Activated T-helper 1 cell treated with Interleukin-2 at 50 U/mL for 16 hours (primary cell): ENCODE measurements at places on chromosomes 1 and 21.
A peak's percentile ranks its signal among the peaks of the same experiment; 100 is the strongest.

- no peak for DNase-seq
Observed at GRCh38 chr1:234779160-234779538, 169.2 kb upstream of the IRF2BP2 start.

- no peak for DNase-seq
Observed at GRCh38 chr1:114108751-114109255, 44.9 kb downstream of the SYT6 start.

GRCh38 chr1:210641582-210641981, 312.9 kb downstream of the HHAT start:
- DNase-seq, result no peak

DNA sequence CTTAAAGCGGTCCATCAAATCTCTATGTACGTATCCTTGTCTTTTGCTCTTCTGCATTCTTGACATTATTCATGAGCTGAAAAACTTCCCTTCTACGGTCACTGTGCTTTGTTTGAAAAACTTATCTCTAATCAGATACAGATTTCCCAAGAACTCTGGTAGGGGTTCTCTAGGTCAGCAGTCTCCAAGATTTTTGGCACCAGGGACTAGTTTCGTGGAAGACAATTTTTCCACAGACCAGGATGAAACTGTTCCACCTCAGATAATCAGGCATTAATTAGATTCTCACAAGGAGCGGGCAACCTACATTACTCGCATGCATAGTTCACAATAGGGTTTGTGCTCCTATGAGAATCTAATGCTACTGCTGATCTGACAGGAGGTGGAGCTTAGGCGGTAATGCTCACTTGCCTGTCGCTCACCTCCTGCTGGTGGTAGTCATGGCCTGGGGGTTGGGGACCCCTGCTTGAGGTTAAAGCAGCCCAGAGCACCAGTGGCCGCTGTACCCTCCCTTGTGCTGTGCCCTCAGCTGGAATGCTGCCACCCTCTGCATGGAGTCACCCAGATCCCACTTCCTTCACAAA, 30.8 kb downstream of the AK2 start:
- no peak for DNase-seq

GRCh38 chr1:234109840-234110239, 205.4 kb downstream of the SLC35F3 start:
- DNase-seq, result no peak

DNA sequence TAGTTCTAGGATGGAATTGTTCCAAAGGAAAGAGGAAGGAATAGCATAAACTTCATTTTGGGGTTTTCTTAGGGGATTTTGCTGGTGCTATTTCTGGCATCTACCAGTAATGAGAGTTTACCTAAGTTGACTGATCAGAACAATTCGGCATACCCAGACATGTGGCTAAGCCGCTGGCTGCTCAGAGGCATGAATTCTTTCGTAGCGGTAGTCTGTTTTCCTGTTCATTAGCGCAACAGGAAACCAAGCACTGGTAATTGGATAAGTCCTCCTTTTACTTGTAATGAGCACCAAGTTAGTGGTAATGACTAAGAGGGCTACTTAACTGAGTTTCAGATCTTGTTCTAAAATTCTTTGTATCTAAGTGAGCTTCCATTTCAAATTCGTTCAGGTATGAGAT, 38.6 kb downstream of the C21orf91 start:
- peak; percentile 35 for DNase-seq

DNA sequence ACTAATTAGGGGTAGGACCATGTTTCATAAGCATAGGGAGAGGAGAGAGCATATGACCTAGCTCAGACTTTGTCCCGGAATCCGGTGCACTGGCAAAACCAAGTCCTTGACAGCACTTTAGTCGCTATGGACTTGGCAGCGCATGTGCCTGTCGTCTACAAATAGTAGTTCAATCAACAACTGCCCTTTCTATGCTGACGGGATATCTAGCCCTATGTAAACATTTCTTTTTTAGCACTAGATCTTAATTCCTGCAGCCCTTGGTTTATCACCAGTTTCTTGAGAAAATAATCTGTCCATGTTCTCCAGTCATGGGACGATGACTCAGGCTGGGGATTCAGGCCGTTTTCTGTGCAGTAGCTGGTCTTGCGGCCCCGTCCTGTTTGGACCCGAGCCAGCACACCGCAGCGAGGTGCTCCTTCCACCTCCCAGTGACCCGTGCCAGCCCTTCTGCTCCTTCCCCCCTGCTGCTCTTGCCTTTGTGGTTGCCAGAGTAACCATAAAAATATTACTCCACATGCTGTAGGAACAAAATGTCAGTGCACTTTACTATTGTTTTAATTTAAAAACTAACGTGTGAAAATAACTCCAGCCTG, 8.6 kb upstream of the MT1HL1 start:
- no peak for DNase-seq

GRCh38 chr1:26820784-26821269, 5.7 kb upstream of the ZDHHC18 start:
- no peak for DNase-seq

DNA sequence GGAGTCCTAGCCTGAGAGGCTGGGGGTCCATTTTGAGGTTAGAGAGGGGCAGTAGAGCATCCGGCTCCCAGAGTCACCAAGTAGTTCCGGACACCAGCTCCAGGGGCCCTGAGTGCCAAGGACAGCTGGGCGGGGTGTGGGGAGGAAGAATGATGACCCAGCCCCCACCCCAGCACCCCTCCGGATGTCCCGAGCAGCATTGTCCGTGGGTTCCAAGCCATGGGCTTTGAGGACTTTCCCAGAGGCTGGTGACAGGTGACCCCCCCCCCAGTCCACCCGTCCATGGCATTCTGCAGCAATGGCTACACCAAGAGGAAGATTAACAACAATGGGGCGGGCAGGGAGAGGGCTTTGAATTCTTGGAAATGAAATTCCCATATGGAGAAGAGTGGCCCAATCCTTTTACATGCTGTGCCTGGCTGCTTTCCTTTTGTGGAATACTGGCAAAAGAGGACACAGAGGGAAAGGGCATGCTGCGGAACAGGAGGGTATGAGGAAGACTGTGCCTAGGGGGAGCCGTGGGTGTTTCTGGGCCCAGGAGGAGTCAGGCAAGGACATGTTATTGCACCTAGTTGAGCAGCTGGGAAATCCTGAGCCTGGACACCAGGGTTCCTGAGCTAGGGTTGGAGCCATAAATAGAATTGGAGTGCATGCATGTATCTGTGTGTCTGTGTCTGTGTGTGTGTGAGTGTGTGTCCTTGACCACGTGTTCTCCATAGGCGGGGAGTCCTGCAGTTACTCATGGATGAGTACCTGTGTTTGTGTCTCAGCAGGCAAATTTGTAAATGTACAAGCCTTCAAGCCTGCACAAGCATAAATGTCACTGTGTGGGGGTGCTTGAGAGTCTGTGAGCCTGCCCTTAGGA, 956 bp downstream of the ATP1A2 start:
- DNase-seq, result no peak

- no peak for DNase-seq
Observed at GRCh38 chr1:174623324-174624035, 175.7 kb downstream of the GPR52 start.

GRCh38 chr1:234656070-234656895, 46.3 kb upstream of the IRF2BP2 start:
- DNase-seq, result no peak

GRCh38 chr1:27535386-27535785, 45.4 kb upstream of the WASF2 start:
- DNase-seq, result no peak

DNA sequence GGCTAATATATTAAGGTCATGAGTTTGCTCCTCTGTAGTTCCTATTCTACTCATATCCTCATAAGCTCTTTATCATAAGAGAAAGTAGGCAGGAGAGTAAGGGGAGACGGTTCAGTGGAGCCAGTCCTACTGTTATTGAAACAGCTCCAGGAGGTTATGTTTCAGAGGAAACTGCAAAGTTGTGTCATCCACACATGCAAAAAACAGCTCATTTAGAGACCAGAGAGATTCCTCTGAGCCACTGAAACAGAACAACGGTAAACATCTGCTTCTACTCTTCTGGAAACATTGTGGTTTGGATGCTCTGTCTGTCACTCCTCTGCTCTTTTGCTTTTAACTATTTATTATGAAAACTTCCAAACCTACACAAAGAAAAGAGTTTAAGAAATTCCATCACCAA, 66.3 kb upstream of the PPP2R5A start:
- DNase-seq, result no peak

DNA sequence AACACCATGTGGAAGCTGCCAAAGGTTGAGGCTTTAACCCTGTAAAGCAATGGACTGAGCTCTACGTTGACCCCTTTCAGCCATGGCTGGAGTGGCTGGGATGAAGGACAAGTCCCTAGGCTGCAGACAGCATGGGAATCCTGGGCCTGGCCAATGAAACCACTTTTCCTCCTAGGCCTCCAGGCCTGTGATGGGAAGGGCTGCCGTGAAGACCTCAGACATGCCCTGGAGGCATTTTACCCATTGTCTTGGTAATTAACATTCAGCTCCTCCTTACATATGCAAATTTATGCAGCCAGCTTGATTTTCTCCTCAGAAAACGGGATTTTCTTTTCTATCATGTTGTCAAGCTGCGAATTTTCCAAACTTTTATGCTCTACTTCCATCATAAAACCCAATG, 214.5 kb downstream of the RGS7 start:
- DNase-seq, result no peak

GRCh38 chr1:226044514-226045101, 17.9 kb upstream of the H3-3A start:
- DNase-seq, result no peak

GRCh38 chr1:84277343-84278059, 24.0 kb upstream of the SAMD13 start:
- no peak for DNase-seq

DNA sequence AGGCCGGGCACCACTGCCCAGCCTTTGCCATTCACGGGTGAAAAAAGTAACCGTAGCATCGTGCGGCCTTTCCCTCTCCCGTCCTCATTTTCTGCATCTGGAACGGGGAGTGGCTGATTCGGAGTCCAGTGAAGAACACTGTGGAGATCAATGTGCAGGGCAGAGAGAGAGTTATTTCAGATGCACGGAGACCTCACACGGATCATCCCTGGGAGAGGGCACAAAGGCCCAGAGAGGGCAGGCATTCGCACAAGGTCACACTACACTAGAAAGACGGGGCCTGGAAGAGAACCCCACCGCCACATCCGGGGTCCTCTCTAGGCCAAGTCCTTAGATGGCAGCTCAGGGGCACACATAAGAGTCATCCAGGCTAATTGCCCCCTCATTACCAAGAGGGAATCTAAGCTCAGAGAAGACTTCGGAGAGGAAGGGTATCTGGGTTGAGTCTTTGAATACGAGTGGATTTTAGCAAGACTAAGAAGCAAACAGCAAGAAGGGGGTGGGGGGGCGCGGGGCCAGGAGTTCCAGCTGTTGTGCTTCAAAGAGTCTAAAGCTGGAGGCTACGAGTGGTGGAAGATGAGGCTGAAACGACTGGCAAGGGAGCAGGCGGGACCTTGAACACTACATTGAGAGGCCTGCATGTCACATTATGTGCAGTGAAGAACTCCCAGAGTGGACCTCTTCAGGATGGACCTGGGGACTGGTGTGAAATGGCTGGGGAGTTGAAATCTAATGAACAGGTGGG, 857 bp downstream of the GPX7 start:
- peak; percentile 5 for DNase-seq

DNA sequence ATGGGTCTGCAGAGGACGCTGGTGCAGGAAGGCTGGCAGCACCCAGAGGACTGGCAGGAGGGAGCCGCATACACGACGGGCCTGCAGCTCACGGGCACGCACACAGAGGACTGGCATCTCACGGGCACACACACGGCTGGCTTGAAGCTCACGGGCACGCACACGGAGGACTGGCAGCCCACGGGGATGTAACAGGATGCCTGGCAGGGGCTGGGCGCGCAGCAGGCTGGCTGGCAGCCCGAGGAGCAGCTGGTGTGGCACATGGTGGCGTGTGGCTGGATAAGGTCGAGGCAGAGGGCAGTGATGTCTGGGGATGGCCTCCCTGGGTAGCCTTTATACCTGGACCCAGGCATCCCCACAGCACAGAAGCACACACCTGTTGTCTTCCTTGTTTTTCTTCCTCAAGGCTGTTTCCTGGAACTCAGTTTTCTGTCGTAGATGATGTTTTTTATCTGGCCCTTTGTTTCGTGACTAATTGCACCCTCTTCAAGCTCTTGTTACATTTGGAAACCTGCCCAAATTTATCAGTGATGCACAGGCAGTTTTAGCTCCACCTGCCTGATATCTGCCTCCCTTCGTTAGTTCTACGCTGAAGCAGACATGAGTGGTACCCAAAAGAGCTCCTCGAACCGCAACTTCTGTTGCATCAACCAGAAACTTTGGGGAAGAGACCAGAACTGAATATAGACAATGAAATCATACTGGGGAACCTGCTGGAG, at the start of gene KRTAP12-1:
KRTAP12-1 (minus strand) TSS at position 303 of the 719 bp plus-strand sequence; CDS start at position 263, 40 bp downstream.
- DNase-seq, result no peak

DNA sequence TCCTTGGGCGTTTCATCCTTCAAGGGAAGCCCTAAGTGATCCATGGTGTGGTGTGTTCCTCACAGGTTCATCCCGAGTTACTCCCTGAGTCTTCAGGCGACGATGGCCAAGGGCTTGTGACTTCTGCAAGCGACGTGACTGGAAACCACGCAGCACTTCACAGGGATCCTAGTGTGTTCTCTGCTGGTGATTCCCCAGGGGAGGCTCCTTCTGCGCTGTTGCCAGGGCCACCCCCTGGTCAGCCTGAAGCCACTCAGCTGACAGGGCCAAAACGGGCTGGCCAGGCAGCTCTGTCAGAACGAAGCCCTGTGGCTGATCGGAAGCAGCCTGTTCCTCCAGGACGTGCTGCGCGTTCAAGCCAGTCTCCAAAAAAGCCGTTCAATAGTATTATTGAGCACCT, 71.5 kb downstream of the VPS26C start:
- DNase-seq, result no peak

DNA sequence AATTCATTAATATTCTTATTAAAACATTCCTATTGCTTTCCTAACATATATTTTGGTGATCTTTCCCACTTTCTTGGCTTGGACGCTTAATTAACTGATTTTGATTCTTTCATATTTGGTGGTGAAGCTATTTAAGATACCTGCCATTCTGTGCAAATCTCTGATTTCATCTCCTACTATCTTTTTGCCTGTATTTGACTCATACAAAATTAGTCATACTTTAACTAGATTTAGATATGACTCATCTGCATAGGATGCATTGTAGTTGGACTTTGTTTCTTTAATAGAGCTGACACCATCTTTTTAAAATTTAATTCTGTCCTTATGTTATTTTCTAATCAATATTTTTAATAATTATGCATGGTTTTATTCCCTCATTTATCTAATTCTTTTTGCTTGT, 93.8 kb upstream of the PLPPR4 start:
- no peak for DNase-seq

DNA sequence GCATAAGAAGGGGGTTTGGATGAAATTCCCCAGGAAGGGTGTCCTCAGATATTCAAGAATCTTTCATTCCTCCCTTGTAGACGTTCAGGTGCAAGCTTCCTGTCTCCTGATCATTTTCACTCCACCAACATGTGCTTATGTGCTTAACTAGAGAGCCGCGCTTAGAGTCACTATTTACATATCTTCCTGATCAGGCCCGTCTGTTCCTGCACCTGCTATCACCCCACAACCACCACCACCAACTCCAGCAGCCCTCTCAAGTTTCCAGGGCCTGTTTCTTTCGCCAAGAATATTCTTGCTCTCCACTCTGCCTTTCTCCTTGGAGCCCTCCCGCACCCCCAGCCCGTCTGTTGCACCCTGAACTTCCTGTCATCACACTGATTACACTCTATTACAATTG, 113.4 kb downstream of the SPSB1 start:
- no peak for DNase-seq

- no peak for DNase-seq
Observed at GRCh38 chr1:170166518-170167180, 20.9 kb downstream of the NTMT2 start.
